ENCODE measurements at places on chromosomes 5 and 9. TPM values are rescaled to one million over a fixed set of nuclear protein-coding genes. Genes with fewer than 3 reads are reported as not detected.

DNA sequence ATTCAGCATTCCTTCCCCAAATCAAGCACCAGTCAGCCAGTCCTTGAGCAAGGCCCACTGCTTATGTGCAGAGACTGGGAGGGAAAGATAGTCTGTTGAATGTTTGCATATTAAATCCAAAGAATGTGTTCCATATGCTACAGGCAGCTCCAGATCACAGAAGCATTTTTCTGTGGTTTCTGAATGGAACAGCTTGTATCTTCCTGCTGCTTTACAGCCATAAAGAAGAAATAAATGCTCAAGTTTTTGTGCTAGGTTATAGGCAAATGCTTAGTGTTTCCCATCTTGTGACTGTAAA is 310.3 kb downstream of the TRIM36 start:
- DNase-seq = no peak

- no peak for DNase-seq
These were observed 1761.9 kb upstream of the ACO1 start for GRCh38 chr9:30622561-30622960.

The SLC6A19 gene
- total RNA-seq = not detected

GRCh38 chr5:176959051-176959450 is 47.5 kb downstream of the UIMC1 start:
- DNase-seq = no peak

The FUT7 gene
- total RNA-seq = 0.13 TPM

DNA sequence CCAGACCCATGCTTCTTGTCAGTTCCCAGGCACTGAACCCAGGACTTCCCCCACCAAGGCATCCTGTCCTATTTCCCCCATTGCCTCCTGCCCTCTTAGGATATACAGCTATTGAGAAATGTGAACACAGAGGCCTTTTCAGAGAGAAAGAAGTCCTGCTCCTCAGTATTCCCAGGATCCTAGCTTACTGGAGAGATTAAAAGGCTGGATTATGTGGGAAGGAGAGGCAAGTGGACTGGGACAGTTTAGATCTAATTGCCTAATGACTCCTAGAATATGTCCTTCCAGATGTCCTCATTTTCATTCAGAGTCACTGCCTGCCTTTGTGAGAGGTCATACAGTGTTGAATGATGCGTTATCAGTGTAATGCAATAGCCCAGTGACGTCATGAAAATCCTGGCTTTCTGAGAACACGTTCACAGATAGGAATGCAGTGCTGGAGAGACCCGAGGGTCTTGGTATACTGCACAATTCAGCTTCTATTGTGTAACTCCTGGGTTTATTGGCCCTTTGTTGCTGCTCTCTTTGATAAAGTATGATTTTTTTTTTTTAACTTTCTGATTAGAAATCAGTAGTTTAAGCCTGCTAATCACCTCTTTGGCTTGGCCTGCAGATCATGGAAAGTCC is 26.2 kb downstream of the WWC1 start:
- no peak for DNase-seq

DNA sequence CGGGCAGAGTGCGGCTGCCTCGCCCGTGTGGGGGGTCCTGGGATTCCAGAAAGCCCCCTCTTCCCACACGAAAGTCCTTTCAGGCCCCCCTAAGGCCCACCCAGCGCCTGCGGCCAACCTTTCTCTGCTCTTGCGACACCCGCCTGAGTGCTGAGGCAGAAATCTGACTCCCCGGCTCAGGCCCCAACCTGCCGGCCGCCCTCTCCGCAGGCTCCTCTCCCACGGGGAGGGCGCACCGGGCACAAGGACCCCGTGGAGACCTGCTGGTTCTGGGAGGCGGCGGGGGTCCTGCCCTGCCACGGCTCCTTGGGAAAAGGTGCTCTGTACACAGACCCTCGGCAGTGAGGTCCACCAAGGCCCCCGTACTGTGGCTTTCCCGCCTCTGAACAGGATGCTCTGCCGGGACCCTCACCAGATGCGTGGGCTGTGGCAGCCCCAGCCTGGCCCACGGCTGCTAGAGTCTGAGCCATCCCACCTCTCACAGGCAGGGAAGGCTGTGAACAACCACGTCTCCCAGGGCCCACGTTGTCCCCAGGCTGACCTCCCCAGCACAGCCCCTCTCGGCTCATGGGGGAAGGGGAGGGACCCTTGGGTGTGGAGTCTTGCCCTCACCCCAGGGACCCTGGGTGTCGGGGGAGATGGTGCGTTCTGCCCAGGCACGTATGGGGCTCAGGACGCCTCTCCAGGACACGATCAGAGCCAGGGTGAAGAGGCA is 41.5 kb upstream of the EGFL7 start:
- DNase-seq = no peak

The WDR38 gene
- not detected for total RNA-seq

GRCh38 chr5:102933316-102933715 is 178.2 kb downstream of the PAM start:
- no peak for DNase-seq

The ARHGEF39 gene
- not detected for total RNA-seq

The ABCA1 gene
- total RNA-seq = 0.93 TPM
